Stimulated activated CD4-positive, alpha-beta T cell treated with anti-CD3 and anti-CD28 coated beads, Interleukin-4, amount 100 ng/mL, for 48 hours (primary cell): ENCODE measurements at places on chromosomes 5 and 9.
A peak's percentile ranks its signal among the peaks of the same experiment; 100 is the strongest.

GRCh38 chr9:91711755-91712601 is 238.1 kb downstream of the ROR2 start:
- peak; percentile 57 for DNase-seq

GRCh38 chr9:114206221-114206789 is 51.0 kb downstream of the COL27A1 start:
- no peak for DNase-seq

DNA sequence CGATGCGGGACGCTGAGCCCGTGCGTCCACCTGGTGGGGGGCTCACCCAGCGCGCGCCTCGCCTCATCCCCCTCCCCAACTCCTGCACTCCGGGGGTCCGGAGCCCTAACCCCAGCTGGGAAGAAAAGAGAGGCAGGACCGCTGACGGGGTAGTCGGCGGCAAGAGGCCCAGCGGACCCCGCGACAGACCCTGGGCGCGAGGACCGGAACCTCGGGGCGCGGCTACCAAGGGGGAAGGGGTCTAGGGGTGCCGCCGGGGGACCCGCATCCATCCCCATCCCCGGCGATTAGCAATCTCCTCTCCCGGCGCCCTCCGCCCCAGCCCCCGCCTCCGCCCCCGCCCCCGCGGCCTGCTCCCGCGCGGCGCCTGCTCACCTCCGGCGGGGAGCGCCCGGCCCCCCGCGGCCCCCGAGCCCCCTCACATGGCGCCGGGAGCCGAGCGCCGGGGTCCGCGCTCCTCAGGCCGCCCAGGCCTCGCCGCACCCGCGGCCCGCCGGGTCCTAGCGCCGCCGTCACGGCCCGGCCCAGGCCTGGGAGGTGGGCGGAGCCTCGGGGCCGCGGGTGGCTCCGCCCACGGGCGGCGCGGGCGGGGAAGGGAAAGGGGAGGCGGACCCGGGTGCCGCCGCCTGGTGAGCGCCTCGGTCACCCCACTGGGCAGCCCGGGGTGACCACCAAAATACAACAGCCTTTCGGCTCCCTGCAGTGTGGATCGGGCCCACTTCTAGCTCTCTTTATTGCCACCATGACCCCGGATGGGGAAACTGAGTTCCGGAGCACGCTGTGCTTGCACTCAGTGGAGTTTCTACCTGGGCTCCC is at the start of gene ST6GALNAC6:
ST6GALNAC6 (minus strand) TSS at position 476 of the 816 bp plus-strand sequence. CDS start 1,622 bp downstream, outside the sequence.
- DNase-seq, result peak; percentile 69

DNA sequence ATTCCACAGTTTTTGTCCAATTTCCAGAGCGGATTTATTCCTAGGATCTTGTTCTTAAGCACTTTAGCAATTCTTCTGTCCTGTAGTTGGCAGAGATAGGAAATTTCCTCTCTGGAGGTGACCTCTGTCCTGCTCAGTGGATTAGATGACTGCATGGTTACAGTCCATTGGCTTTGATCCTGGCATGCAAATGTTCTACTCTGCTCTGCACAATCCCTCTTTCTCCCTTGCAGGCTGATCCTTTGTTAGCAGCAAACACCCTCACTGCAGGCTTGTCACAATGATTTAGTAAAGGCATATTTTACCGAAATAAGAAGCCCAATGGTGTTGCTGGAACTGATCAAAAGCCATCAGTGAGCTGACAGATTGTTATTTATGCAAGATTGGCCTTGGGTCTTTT is 243.8 kb downstream of the COX7C start:
- DNase-seq, result no peak

- no peak for DNase-seq
These were observed 119.2 kb downstream of the MSX2 start for GRCh38 chr5:174843263-174844250.

- no peak for DNase-seq
These were observed 63.1 kb downstream of the CAST start for GRCh38 chr5:96725257-96725656.

- no peak for DNase-seq
These were observed 194.0 kb downstream of the RFX3 start for GRCh38 chr9:3331801-3332200.

DNA sequence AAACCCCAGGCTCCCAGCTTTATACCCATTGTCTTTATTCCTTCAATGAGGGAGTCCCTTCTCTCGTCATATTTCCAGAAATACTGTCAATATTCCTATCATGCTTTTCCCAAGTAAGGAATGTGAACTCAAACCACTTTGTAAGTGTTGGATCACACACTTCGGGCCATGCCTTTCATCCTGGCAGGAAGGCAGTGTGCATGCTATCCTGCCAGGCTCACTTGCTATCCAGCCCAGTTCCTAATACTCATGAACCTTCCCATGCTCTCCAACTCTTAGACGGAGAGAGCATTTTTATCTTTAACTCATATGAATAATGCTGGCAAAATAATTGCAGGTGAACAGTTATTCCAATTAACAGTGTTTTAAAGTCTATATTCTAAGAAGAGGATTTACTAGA is 639.9 kb upstream of the ACO1 start:
- DNase-seq, result no peak

GRCh38 chr5:122982376-122982775 is 54.1 kb downstream of the PPIC start:
- DNase-seq, result no peak

- no peak for DNase-seq
These were observed 6.0 kb downstream of the NUDT2 start for GRCh38 chr9:34335376-34335775.

- no peak for DNase-seq
These were observed 55.8 kb downstream of the ENTREP1 start for GRCh38 chr9:69380811-69381210.

- no peak for DNase-seq
These were observed 568.5 kb upstream of the RIOK2 start for GRCh38 chr5:97751540-97751939.

- no peak for DNase-seq
These were observed 420.8 kb downstream of the CHSY3 start for GRCh38 chr5:130324953-130325671.

- DNase-seq, result no peak
These were observed 54.5 kb downstream of the DOCK8 start for GRCh38 chr9:269081-269711.

DNA sequence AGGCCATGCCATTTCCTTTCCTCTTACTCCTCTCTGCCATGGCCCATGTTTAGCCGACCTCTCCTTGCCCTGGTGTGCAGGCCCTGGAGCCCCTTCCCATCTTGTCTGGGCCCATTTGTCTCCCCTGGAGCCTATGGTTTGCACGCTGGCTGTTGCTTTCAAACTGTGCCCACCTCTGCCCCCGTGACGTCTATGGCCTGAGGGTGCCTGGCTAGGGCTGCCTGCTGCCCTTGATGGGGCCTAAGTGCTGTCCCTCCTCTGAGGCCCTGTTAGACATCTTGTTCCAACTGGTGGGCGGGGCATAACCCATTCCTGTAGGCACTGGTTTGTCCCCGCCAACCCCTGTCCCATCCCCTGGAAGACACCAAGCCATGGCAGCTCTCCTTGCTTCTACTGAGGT is 22.7 kb upstream of the ENHO start:
- no peak for DNase-seq

GRCh38 chr5:176870110-176870591 is 29.0 kb downstream of the HK3 start:
- DNase-seq, result no peak

DNA sequence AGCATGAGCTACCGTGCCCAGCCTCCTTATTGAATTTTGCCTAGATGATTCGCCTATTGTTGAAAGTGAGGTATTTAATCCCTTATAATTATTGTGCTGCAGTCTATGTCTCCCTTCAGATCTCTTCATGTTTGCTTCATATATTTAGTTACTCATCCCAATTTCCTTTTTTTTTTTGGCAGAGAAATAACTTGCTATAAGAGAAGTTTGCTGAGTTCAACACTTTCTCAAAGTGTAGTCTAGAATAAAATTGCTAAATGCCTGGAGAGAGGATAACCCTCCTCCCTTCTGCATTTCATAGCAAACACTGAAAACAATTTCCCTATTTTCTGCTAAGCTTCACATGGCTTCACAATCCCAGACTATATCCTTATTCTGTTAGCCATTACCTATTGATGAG is 136.6 kb upstream of the CD180 start:
- DNase-seq, result no peak

- DNase-seq, result no peak
These were observed 78.5 kb downstream of the DAB2IP start for GRCh38 chr9:121729769-121730562.

DNA sequence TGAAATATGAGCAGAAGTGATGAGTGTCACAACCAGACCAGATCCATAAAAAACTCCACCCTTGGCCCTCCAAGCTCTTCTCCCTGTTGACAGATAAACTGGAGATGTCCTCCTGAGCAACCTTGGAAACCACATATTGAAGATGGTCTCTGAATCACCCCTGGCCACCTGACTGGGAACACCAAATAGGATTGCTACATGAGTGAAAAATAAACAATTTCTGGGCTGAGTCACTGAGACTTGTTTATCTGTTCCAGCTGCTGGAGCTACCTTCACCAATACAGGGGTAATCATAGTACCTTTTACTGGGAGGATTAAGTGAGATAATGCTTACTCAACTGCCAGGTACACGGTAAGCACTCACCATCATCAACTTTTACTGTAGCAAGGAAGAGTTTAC is 53.3 kb downstream of the PCA3 start:
- no peak for DNase-seq

DNA sequence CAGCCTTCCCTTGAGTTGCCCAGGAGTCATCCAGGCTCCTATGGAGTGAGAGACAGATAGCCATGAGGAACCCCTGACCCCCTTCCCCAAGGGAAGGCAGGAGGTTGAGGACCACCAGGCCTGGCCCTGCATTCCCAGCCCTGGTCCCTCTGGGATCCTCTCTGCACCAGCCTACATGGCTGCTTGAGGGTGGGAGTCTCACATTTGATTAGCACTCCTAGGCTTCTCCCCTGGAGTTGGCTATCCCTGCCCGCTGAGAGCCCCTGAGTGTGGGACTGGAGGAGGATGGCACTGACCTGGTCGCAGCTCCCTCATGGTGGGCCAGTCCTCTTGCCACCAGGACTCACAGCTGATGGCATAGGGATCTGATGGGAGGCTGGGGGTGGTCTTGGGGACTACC is 46.7 kb downstream of the SAR1B start:
- no peak for DNase-seq

DNA sequence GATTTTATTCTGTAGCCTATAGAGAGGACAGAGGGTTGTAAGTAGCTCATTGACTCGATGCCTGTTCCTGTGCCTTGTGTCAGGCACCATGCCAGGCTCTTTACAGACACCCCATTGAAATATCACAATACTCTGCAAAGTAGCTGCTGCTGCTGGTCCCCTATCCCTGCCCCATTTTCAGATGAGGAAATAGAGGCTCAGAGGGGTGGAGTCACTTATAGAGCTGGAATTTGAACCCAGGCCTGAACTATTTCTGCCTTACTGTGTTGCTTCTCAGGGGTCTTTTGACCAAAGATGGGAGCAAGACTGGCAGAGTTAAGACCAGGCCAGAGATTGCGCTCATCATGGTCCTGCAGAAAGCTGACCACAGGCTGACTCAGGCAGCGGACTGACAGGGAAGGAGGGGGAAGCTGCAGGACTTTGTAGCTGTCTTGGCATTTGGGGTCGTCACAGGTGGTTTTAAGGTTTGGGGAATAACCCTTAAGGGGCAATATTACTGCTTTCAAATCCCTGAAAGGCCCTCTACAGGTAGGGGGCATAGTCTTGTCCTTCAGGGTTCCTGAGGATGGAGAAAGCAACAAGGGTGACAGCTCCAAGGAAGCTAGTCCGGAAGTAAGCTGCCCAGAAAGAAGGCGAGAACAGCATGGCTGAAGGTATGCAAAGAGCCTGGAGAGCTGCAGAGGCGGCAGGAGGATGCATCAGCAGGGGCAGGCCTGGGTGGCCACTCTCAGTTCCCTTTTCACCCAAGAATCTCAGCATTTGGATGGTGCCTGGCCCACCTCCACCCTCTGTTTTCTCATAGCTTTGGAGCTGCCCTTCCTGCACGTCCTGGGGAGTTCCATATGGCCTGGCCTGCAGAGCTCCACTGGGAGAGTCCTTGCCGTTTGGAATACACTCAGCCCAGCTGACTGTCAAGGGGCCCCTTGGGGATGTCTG is 18.3 kb upstream of the NDST1 start:
- DNase-seq, result no peak

- no peak for DNase-seq
These were observed 229.4 kb downstream of the CDK5RAP2 start for GRCh38 chr9:120350596-120350995.

DNA sequence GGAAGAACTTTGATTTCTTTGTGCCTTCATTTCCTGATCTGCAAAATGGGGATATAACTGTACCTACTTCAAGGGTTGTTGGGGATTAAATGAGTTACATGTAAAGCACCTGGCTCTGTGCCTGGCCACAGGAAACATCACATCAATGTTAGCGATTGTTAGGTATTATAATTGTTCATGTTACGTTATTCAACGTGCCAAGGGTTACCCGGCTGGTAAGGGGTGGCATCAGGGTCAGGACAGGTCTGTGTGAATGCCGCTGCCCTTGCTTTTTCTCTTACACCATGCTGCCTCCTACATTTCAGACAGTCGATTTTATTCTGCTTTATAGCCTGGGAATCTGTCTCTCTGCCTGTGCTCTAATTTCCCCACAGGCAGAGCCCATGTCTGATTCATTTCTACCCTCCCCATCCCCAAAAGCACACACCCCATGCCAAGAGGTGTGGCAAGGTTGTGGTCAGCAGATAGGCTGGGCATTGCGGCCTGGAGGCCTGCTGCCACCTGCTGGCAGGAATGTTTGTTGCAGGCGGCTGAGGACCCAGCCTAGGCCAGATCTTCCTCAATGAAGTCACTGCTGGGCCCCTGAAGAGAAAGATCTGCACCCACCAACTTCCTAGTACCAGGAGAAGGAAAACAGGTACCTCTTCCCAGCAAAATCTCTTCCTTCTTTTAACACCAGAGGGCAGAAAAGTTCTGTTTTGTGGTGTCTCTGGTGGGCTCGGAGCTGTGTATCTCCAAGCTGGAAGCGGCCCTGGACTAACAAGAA is 5.3 kb downstream of the ANKS6 start:
- peak; percentile 40 for DNase-seq

- DNase-seq, result no peak
These were observed 53.2 kb upstream of the C5orf58 start for GRCh38 chr5:170179626-170180025.

- DNase-seq, result no peak
These were observed 266.8 kb upstream of the ACTBL2 start for GRCh38 chr5:57749396-57749795.

DNA sequence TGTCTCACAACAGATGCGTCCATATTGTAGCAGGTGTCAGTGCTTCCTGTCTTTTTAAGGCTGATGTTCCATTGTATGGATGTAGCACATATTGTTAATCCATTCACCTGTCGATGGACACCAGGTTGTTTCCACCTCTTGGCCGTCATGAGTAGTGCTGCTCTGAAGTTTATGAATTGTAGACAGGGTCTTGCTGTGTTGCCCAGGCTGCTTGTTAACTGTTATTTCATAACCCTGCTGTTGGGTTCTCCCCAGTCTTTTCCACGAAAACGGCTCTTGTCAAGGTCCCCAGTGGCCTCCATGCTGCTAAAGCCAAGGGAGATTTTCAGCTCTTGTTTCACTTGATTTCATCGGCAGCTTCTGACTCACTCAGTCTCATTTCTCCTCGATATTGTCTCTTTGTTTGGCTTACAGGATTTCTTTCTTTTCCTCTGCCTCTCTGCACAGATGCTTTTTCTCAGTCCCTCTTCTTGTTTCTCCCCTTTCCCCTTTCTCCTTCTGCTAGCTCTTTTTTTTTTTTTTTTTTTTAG is 12.1 kb upstream of the PSD2 start:
- no peak for DNase-seq

- DNase-seq, result no peak
These were observed 70.4 kb downstream of the SCAMP1 start for GRCh38 chr5:78430866-78431265.

GRCh38 chr9:36006549-36007315 is 30.0 kb upstream of the RECK start:
- no peak for DNase-seq
